ENCODE measurements at places on chromosomes 1 and 21.

GRCh38 chr1:163897412-163898155, 575.8 kb downstream of the NUF2 start:
- DNase-seq: no peak

- peak; percentile 96 for DNase-seq
Measured at GRCh38 chr1:26862781-26863684, at the start of gene SFN. Gene SFN, plus strand, starts transcription at chr1:26863149. Its CDS starts 64 bp downstream, at chr1:26863213.

DNA sequence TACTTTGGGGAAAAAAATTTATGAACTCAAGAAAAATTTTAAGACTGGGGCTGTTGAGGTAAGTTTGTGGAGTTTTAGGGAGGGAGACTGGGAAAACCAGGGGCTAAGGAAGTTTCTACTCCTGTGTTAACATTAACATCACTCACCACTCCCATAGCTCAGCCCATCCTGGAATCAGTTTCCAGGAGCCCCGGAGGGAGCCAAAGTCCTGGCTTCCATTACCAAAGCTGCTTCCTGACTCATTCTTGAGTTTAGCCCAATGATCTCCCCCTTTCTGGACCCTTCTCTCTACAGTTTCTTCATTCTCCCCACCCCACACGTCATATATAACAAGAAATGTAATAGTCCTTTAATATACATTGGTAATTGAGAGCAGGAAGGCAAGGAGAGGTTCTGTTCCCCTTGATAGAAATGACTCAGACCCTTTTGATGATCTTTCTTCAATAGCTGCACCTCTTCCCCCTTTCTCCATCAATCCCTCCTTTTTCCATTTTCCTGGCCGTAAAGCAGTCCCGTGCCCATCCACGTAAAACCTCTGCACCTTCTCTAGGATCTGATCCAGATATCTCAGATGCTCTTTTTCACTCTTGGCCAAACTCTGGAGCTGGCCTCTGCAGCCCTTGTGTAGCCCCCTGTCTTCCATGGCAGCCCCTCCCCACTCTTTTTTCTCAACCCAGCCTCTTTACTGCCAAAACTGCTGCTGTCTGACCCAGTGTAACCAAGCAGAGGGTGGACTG, 4.6 kb upstream of the PIAS3 start:
- no peak for DNase-seq

GRCh38 chr1:13808729-13809131, 108.7 kb downstream of the PRDM2 start:
- DNase-seq: no peak

DNA sequence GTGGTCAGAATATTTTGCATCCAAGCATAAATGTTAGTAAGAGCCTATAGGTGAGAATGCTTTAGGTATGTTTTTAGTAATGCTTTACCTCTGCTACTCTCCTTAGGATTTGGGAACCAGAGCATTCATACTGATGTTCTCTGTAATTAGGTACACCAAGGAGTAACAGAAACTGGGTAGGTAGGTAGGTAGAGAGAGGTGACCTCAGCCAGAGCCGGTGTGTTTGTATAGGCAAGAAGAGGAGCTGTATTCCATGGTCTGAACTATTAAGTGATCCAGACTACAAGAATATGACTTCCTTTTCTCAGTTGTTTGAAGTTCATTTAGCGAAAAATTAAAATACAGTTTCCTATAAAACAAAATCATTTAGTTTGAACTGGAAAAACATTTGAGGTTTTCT, 108.5 kb downstream of the SDCCAG8 start:
- DNase-seq: no peak

- DNase-seq: peak; percentile 88
Measured at GRCh38 chr1:93692983-93693591, 11.4 kb upstream of the BCAR3 start.

GRCh38 chr1:200334661-200335256, 75.1 kb downstream of the ZNF281 start:
- peak; percentile 52 for DNase-seq

DNA sequence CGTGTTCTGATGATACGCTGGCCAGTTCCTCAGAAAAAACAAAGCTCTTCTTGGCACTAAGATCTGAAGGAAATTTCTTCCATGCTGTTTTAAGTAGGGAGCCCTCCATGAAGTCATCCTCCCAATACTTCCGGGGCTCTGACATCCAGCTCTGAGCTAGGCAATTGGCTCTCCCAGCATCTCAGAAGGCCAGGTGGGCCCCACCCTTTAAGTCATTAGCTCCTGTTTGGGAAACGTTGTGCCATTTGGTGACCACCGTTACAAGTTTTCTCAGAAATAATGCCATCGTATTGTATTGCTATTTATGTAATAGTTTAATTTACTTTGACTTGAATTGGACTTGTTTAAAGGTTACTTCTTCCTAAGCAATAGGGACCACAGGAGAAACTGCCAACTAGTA, 130.3 kb upstream of the EDN2 start:
- DNase-seq: no peak

- DNase-seq: no peak
Measured at GRCh38 chr1:79259390-79260336, 253.1 kb upstream of the ADGRL4 start.

DNA sequence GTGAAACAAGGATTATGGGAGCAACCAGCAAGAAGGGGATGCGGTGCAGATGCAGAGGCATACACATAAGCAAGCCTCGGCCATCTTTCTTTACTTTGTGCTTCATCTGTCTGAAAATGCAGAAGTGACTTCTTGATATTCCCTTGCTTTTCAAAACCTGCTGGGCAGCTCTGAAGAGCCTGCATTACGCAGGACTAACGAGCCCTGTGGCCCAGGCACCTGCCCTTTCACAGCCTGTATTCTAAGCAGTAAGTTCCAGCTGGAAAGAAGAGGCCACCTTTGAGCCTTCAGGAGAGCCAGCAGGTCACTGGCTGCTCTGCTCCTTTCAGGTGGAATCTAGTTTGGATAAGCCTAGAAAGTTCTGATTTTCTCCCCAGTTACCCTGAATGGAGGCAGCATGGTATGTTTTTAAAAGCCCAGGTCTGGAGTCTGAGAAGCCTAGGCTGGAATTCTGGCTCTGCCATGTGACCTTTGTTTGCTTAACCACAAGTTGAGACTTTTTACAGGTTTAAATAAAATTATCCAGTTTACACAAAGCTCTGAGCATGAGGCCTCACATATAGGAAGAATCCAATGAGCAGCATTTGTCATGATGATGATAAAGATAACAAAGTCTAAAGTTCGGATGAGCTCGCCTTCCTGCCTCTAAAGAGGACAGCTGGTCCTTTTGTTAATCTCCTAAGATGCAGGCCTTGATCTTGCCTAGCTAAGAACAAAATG, 122.9 kb downstream of the UBR4 start:
- no peak for DNase-seq

DNA sequence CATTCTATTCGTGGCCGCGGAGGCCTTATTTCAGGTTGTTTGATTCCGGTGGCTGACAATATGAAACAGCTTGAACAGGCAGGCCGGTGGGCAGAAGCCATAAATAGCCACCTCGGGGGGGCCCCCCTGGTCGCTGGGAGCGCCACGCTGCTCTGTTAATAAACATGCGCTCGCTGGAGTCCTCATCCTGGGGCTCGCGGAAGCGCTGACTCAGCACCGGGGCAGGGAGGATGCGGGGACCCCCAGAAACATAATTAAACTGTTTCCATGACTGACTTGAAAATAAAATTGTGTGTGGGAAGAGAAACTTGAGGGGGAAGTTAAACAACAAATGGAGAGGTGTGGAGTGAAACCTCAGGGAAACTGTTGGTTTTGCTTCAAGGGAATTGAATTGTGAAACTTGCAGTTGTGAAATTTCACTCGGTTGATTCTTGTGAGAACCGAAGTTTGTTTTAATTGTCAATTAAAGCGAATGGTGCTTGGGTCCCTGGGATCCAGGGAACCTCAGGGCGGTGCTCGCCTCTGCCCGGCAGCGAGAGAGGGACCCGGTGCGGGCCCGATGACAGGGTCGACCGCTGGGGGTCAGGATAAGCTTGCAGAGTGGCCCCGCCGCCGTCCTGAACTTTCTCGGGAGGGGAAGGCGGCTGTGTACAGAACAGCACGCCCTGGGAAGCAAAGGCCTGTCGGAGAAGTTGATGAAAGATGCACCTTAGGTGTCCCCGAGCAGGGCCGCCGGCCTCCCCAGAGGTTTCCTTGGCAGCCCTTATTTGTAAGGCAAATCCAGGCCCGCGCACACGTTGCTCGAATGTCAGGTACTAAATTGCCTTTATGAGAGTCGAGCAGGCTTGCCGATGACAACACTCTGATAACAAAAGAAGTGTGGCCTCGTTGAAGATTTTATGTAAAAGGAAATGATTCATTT, 176.9 kb upstream of the LMO4 start:
- DNase-seq: no peak

DNA sequence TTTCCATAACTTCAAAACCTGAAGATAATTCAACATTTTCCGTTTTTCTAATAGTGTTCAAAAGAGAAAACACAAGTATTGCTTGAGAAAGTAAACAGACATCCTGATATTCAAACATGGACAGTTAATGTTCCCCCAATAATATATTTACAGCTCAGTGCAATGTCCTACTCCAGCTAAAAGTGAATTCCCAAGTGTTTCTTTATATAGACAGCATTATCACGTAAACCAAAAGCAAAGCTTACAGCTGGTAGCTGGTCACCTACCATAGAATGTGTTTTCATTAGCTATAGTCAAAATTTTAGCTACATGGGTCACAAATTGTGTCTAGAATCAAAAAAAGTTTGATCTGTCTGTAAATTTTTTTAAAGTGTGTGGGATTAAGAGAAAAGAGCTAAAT, 34.9 kb downstream of the WLS start:
- no peak for DNase-seq

- no peak for DNase-seq
Measured at GRCh38 chr1:30879126-30879786, 29.3 kb downstream of the SDC3 start.

- DNase-seq: no peak
Measured at GRCh38 chr21:25487046-25487594, 120.2 kb downstream of the MRPL39 start.

DNA sequence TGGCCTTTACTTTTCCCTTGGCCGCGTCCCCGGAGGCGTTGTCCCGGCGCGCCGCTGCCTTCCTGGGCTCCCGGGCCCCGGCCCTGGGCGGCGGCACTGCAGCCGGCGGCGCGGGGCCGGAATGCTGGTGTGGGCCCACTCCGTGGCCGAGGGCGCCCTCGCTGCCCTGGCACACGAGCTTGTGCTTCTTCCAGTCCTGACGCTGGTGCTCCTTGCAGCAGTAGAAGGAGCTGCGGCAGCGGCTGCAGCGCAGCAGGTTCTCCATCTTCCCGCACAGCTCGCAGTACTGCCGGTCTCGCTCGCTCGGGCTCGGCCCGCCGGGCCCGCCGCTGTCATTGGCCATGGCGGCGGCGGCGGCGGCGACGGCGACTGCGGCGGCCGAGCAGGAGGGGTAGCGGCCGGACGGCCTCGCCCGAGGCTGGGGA, 529 bp downstream of the EGLN1 start:
- DNase-seq: peak; percentile 32

DNA sequence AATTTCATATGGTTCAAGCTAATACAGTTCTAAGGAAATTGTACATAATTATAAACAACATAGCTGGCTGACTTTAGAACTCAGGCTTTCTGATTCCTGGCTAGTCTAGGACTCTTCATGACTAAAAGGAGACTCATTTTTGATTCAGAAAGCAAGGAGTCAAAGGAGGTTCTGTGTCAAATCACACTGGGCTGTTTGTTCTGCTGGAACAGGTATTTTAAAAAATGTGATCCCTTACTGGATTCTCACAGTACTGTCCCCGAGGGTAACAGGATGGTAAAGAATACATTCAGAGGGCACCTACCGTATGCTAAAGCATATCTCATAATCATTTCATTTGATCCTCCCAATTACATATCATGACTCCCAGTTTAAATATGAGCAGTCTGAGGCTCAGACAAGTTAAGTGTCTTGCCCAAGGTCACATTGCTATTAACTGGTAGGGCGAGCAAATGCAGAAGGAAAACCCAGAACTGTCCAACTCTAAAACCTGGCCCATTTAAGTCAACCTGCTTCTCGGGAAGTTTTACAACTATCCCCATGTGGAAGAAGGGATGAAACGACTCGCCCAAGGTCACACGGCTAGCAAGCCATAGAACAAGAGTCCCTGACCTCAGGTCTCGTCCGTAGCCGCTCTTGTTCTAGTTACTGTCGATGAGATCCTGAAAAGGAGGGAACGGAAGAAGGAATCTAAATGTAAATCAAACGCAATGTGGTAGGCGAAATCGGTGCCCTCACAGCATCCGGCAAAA, 675 bp downstream of the MYSM1 start:
- DNase-seq: no peak

- DNase-seq: no peak
Measured at GRCh38 chr21:42228709-42229220, 9.8 kb downstream of the ABCG1 start.

DNA sequence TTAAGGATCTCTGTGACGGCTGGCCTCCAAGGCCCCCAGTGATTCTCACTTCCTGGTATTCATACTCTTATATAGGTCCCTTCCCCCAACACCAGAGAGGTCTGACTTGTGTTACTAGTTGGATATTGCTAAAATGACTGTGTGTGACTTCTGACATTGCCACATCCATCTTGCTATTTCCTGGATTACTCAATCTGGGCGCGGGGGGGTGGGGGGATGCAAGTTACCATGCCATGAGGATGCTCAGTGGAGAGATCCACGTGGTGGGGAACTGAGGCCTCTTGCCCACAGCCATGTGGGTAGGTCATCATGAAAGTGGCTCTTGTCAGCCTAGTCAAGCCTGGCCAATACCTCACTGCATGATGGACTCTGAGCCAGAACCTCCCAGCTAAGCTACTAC, 117.0 kb downstream of the UBE2U start:
- DNase-seq: no peak

DNA sequence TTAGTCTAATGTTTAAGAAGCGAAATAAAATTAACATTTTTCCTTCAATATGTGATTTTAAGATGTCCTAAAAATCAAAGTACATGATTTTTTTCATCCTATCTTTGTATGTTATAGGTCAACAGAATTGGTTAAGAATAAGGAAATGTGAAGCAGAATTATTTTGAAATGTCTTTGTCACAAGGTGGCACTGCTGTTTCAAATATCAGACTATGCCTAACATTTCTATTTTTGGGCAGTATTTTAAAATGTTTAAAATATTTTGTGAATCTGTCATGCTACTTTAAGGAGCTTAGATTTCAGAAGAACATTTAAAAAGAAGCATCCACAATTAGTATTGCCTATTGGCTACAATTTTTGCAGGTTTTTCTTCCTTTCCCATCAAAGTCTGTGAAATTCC, 38.7 kb downstream of the AMY1C start:
- DNase-seq: no peak

GRCh38 chr1:222334026-222334680, 213.8 kb downstream of the HHIPL2 start:
- DNase-seq: no peak

GRCh38 chr1:114454539-114454938, 56.5 kb downstream of the TRIM33 start:
- no peak for DNase-seq
